ENCODE measurements at places on chromosomes 6 and 20. TPM values are rescaled to one million over a fixed set of nuclear protein-coding genes. Genes with fewer than 3 reads are reported as not detected.

The EGFL8 gene
- total RNA-seq: 1.5 TPM

The CCM2L gene
- 0.45 TPM for total RNA-seq

The SYCP2L gene
- total RNA-seq: 2.0 TPM

The CST4 gene
- total RNA-seq: not detected

The CUTA gene
- 180 TPM for total RNA-seq

The TMEM14A gene
- 32.8 TPM for total RNA-seq

The RSPH9 gene
- total RNA-seq: 0.27 TPM
